ENCODE measurements at places on chromosomes 12 and 14. TPM values are rescaled to one million over a fixed set of nuclear protein-coding genes. Genes with fewer than 3 reads are reported as not detected.
A peak's percentile ranks its signal among the peaks of the same experiment; 100 is the strongest.

The TSPAN11 gene
- total RNA-seq, result 14.1 TPM

The TAS2R42 gene
- not detected for total RNA-seq

DNA sequence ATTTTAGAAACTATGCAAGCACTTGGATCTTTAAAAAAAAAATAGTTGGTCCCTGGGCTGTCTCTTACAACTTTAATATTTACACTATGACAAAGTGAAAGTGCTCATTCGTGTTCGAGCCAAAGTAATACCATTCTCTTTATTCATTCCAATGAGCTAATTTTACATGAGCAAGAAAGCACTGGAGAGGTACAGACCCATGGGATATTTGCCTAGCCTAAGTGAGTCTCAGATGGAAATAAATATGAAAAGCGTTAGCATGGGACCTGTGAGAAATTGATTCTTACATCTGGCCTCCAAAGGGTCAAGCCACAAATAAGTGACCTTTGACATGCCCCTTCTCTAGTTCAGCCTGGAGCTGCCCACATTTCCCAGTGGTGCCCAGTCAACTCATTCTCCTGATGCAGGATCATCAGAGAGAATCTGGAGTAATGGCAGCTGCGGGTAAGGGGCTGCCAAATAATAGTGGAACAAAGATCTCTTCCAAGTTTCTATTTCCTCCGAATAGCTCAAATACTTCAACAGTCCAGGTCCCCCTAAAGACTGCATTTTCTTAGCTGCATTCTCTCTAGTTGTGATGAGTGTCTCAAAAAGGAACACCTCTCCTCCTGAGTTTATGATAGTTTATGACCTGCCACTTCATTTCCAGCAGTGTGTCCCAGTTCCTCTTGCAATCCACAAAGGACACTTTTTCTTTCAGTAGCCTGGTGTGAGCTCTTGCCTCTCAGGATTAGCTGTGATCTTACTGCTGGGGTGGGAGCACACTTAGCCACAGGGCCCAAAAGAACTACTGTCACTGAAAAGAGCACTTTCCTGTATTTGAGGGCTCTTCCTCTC, 208.2 kb downstream of the DAD1 start:
- no peak for DNase-seq
- no peaks in the 10 kb centered on the region for H3K4me1 ChIP-seq
- H3K4me3 ChIP-seq, result peak overlapping the region; percentile 34
- H3K36me3 ChIP-seq, result no peaks in the 10 kb centered on the region
- no peaks in the 10 kb centered on the region for H3K27me3 ChIP-seq

DNA sequence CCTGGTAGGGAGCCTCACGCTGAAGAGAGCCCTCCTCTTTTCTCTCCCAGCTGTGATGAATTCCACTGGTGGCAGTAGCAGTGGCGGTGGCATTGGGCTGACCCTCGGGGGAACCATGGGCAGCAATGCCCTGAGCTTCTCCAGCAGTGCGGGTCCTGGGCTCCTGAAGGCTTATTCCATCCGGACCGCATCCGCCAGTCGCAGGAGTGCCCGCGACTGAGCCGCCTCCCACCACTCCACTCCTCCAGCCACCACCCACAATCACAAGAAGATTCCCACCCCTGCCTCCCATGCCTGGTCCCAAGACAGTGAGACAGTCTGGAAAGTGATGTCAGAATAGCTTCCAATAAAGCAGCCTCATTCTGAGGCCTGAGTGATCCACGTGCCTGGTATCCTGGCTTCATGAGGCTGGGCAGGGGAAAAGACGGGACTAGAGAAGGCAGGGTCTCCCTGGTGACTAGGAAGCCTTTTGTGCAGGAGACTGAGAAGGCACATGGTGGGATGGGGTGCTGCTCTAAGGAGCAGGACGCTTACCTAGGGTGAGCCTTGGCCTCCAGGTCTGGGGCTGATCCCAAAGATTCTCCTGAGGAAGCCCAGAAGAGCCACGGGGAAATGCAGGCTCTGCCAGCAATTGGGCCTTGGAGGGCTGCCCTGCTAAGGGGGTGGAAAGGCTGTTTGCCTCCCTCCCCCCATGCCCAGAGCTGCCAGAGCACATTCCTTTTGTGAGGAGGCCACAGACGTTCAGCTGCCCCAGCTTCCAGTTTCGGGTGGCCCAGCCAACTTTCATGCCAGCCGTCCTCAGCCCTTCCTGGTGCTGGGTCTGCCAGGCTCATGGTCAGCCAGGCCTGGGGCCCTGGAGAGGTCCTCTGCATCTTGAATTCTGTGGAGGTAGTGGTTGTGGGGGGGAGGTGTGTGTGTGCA, 15.8 kb downstream of the KRT7 start:
- H3K27ac ChIP-seq, result peak overlapping the region; percentile 16
- H3K27me3 ChIP-seq, result no peaks in the 10 kb centered on the region
- H3K36me3 ChIP-seq, result no peaks in the 10 kb centered on the region
- no peak overlapping the region for H3K4me3 ChIP-seq
- no peaks in the 10 kb centered on the region for H3K4me1 ChIP-seq

DNA sequence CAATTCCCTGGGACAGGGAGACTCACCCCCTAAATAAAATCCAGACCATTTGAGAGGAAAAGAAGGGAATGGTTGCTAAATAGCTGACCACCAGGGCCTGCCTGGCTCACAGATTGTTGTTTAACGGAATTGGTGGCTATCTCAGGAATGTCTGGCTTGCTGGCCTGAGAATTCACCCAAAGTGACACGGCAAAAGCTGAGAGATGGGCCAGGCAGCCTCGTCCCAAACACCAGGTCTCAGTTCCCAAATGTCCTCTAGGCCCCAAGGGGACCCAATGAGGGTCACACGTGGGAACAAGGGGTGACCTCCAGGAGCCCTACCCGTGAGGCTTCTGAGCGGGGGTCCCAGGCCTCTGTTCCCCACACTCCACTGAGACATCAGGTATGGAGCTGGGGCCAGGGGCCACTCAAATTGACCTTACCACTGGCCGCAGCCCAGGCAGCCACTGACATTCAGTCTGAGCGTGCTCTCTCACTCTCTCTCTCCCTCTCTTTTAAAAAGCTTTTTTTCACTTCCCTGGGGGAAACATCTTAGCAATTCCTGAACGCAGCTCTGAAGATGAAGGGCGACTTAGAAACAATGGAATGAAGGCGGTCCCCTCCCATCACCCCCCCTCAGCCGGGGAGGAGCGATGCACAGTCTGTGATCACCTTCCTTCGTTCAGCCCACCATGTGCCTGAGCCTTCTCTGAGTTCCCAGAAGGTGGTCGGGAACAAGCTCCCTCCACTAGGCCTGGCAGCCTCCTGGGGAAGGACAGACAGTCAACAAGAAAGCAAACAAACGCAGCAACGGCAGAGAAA, 131.2 kb downstream of the SCARB1 start:
- H3K36me3 ChIP-seq, result no peaks in the 10 kb centered on the region
- peak overlapping the region; percentile 60 for H3K27ac ChIP-seq
- no peaks in the 10 kb centered on the region for H3K4me1 ChIP-seq
- DNase-seq, result no peak
- H3K27me3 ChIP-seq, result no peaks in the 10 kb centered on the region

DNA sequence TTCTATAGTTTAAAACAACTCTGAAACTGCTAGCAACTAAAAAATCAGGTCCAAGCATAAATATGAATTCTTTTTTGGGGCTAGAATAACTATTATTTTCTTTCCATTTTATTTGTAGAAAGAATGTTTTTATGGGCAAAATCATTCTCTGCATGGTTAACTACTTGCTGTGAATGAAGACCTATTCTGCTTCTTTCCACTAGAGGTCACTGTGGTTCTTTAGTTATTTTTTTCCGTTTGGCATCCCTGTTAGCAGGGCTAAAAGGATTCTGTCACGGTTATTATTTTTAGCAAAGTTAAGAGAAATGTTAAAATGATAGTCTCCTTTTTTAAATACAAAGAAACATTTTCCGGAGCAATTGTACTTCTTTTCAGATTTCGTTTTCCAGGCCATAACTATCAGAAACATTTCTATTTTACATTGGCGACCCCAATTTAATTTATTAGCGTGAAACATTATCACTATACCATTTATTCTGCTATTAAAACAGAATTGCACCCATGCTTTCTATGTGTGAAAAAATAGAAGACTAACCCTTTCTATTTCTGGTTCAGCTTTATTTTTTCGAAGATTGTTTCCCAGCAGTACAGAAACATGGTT, 404.8 kb downstream of the ATP23 start:
- H3K36me3 ChIP-seq, result no peaks in the 10 kb centered on the region
- H3K4me1 ChIP-seq, result no peaks in the 10 kb centered on the region
- no peaks in the 10 kb centered on the region for H3K27me3 ChIP-seq
- H3K4me3 ChIP-seq, result peak overlapping the region; percentile 3
- DNase-seq, result no peak
- H3K27ac ChIP-seq, result no peak overlapping the region

GRCh38 chr14:68805414-68805813, 12.5 kb upstream of the ZFP36L1 start:
- no peaks in the 10 kb centered on the region for H3K27me3 ChIP-seq
- H3K27ac ChIP-seq, result no peak overlapping the region
- no peak for DNase-seq
- H3K4me1 ChIP-seq, result no peaks in the 10 kb centered on the region
- H3K4me3 ChIP-seq, result no peak overlapping the region

DNA sequence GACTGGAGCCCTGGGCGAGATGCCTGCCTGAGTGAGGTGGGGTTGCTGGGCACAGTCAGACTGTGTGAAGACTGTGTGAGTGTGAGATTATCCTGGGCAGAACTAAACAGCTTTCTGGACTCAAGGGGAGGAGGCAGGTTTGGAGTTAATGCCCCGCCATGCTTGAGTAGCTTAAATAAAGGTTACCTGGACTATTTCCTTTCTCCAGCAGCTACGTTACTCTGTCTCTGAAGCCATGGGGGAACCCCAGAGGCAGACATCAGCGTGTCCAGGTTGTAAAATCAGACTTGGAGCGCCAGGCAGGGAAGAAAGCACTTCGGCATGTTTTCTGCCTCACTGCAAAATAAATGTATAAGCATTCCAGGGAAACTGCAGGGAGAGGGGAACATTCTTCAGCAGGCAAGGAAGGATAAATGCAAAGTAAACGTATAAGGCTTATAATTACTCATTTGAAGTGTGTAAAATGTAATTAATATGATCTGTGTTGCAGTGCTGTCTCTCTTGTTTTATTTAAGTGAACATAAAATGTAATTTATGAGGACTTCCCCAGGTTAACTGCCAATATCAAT, 129.7 kb downstream of the CHST11 start:
- H3K36me3 ChIP-seq, result no peaks in the 10 kb centered on the region
- no peak overlapping the region for H3K27ac ChIP-seq
- no peak for DNase-seq
- H3K27me3 ChIP-seq, result no peaks in the 10 kb centered on the region

DNA sequence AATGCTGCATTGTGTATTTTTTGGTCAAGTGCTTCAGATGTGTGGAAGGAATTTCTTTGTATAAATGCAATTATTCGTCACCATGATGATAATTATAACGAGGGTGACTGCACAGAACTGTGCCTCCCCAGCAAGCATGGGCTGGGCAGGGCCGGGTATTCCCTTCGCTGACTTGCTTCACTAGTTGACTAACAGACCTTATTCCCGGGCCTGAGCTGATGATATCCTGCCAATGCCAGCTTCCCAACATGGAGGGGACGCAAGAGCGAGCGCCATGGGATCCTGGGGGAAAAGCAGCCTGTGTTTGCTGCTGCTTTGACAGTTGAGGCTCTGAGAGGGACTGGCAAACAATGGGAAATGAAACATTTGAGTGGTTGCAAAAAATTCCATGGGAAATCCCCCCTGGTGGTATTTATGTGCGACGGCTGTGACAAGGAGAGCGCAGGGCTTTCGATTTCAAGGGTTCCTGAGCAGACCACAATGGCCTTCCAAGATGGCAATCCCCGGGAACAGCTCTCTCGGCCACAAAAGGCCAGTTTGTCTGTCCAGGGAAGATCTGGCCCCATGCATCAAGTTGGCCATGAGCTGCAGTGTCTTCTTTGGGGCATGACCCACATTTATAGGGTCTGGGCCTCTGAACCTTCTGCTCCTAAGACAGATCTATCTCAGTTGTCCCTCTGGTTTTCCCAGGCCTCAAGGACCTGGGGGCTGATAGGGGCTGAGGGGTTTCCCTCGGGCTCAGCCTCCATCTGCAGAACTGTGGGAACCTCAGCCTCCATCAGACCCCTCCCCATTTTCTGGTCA, 21.9 kb upstream of the MAP1LC3B2 start:
- no peak overlapping the region for H3K27ac ChIP-seq
- peaks cover 1% of the 10 kb centered on the region for H3K4me1 ChIP-seq
- H3K36me3 ChIP-seq, result no peaks in the 10 kb centered on the region
- H3K27me3 ChIP-seq, result no peaks in the 10 kb centered on the region

DNA sequence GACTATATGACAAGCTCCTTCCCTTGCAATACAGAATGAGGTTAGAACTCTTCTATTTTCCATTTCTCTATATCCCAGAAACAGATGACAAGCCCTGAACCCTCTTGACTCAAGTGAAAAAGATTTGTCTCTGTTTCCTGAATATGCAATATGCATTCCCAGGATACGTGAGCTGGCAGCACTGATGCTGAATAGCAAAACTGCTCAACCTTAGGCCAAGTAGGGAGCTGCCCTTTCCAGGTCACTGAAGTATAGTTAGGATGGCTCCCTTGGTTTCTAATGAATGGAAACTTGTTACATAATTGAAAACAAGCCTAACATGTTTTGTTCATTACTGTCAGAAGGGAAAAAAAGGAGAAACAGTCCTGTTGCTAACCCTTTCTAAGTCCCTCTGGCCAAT, 47.9 kb upstream of the PLEKHG7 start:
- H3K27me3 ChIP-seq, result no peaks in the 10 kb centered on the region
- no peaks in the 10 kb centered on the region for H3K36me3 ChIP-seq
- H3K4me3 ChIP-seq, result no peak overlapping the region

DNA sequence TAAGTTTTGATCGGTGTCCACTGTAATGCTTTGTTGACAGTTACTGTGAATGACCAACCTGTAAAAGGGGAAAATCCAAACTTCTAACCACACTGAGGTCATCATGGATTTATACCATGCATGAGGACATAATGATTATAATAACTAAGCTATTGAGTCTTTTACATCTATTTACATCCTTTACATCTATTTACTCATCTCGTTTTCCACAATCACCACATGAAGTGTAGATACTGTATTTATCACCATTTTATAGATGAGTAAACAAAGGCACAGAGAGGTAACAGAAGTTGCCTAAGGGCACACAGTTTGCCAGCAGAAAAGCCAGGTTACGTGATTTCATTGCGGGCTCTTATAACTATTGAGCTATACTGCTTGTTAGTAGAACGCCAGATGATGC, 27.9 kb upstream of the EID3 start:
- no peak overlapping the region for H3K4me3 ChIP-seq
- peaks cover 5% of the 10 kb centered on the region for H3K4me1 ChIP-seq
- DNase-seq, result no peak
- H3K27me3 ChIP-seq, result no peaks in the 10 kb centered on the region
- no peak overlapping the region for H3K27ac ChIP-seq

DNA sequence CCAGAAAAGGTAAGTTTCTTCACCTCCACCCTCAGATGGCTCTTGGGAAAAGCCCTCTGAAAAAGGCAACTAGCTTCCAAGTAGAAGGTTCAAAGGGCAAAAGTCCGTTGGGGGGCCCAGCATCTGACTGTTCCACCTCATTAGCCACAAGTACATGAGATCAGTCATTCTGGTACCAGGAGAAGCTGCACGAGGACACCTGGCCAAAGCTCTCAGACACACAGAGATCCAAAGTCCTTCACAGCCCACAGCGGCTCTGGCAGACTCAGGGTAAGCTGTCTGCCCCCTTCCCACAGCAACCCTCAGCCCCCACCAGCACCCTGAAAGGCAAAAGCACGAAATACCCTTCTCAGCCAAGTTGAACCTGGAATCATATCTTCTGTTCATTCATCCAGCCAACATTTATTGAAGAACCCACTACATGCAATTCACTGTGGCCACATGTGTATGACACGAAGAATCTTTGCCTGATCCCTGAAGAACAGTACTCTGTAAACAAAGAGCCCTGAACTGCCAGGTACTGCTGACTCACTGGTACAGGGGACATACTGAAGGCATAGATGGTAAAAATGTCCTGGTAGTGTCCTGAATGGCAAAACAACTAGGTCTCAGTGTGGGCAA, 19.0 kb downstream of the SLC7A7 start:
- DNase-seq, result no peak
- H3K27me3 ChIP-seq, result no peaks in the 10 kb centered on the region
- H3K4me3 ChIP-seq, result no peak overlapping the region

All from aorta (tissue), 5 donors.